Globus pallidus (tissue), 1 donor: ENCODE measurements at places on chromosomes 12 and 14.

- DNase-seq, result peak; percentile 62
These were observed 335.1 kb downstream of the DUSP6 start for GRCh38 chr12:89016970-89017778.

DNA sequence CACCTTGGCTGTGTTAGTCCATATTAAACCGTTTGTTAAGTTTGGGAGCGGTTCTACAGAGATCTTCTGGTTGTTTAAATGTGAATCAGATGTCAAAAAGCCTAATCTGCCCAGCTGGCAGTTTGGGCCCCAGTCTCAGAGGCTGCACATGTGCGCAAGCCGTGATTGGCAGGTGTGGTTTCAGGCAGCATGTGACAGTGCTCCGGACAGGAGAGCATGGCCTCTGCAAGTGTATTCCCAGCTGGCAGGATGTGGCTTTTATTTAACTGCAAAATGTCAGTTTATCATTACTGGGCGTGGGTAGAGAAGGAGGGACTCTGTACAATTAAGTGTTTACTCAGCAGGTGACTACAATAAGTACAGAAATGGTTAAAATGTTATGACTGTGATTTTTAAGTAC, 77.5 kb downstream of the PELI2 start:
- DNase-seq, result no peak

- DNase-seq, result no peak
These were observed 300.5 kb downstream of the PRKD1 start for GRCh38 chr14:29627137-29627536.

DNA sequence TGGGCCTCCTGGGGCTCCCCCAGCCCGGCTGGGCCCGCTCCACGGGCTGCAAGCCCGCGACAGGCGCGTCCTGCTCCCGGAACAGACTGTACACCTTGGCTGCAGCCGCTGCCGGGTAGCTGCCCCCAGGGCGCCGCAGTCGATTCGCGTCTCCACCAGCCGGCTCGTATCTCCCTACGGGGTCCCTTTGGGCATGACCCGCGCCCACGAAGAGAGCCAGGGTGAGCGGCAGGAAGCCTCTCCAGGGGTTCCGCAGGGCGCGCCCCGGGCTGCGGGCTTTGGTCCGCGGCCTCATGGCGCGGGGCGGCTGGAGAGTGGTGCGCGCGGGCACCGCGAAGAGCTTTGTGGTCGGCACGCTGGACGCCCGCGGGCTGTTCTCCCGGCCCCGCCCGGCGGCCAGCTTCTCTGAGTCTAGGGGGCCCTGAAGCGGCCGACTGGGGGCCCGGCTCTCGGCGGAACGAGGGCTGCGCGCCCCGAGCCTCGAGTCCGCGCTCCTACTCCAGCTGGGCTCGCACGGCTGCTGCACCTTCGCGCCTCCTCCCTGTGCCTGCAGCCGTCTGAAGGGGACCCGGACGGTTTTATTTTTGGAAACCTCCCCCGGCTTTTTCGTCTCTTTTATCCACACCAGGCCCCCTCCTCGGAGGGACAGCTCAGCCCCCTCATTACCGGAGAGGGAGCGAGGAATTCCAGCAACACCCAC, at the start of gene LTBP2:
Gene LTBP2, minus strand, starts transcription at position 588 of the 700 bp plus-strand sequence. Its CDS starts 293 bp downstream, at position 295.
- DNase-seq, result no peak

GRCh38 chr12:96029826-96030225, 5.6 kb downstream of the LTA4H start:
- no peak for DNase-seq

- DNase-seq, result no peak
These were observed 183.8 kb downstream of the FOXA1 start for GRCh38 chr14:37411079-37411735.

DNA sequence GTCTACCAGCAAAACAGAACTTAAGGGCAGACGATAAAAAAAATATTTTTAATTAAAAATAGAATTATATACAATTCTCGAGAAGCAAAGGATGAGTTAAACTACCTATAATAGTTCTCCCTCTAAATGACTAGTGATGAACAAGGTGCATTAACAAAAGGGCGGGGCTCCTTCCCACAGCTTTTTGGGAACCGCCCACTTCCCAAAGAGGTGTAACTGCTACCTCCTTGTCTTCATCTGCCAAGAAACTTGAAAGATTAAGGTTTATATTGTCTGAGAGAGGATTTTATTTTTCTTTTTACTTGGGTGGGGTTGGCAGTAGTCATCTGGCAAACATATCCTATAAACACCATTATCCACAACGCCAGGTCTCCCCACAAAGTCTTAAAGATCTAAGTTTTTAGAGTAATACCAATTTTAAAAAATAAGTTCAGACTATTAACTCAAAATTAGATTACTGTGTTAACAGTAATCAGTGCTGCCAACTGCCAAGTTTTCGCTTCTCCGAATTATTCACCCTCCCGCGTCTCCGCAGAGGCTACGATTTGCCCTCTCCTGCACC, 938 bp downstream of the RALGAPA1 start:
- no peak for DNase-seq

DNA sequence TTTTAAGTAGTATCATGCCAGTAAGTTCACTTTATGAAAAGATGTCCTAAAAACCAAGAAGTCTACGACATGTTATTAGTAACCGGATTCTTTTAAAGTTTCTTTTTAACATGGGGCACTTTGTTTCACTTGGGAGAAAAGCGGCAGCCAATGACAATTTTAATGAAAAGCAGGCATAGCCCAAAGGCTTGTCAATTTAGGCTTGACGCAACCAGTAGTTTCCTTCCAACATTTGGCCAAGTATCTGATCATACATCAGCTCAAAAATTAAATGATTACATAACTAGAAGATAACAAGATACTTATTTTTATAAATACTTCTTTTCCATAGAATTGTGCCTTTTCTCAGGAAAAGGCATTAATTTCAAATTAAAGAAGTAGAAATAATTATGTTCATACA, 112.8 kb downstream of the TXNDC16 start:
- DNase-seq, result no peak

GRCh38 chr12:38761636-38762342, 143.6 kb downstream of the CPNE8 start:
- DNase-seq, result no peak

GRCh38 chr12:92929983-92930382, 888 bp upstream of the EEA1 start:
- DNase-seq, result no peak

DNA sequence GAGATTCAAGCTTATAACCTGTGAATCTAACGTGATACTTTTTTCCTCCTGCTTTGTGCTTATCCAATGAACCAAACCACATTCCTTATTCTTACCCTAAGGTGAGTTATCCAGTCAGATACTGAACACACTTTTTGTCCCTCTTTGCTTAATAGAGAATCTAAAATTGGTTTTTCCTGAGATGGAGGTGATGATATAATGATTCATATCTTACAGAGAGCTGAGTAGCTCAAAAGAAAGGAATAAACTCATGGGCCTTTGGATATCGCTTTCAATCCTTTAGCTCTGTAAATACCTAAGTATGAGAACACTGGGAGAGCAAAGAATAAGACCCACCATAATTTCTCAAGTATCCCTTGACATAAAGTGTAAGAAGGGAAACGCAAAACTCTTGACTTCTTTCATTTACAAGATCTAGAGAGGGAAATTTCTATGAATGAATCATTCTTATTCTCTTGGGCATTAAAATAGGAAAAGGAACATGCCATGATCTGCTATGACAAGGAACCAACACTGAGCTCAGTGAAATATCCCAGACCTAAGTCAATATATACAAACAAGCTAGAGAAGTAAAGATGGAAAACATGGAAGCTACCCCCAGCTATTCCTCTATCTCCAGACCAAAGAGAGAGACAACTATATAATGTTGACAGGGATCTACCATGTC, 81.8 kb upstream of the STAC3 start:
- DNase-seq, result no peak

GRCh38 chr14:60093080-60093479, 1.4 kb downstream of the PCNX4 start:
- DNase-seq, result no peak

DNA sequence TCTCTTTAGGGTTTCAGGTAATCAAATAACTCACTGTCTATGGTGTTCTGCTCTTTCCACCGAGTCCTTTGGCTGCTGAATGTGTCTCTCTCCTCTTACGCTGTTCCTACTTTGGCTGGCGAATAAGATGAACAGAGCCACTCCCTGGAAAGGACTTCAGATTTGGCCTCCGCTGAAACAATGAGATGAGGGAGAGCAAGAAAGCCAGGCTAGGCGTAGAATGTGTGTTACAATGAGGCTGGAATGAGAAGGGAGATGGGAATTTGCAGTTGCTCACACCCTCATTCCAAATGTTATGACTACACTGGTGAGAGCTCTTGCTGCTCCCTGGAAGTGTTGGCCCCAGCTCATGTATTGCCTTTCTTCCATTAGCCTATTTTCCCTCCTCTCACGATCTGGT, at the start of gene MFAP5:
Gene MFAP5, minus strand, starts transcription at position 234 of the 400 bp plus-strand sequence. CDS start 722 bp downstream, outside the sequence.
- no peak for DNase-seq

GRCh38 chr12:42237052-42237852, 796 bp downstream of the YAF2 start:
- DNase-seq, result peak; percentile 60

DNA sequence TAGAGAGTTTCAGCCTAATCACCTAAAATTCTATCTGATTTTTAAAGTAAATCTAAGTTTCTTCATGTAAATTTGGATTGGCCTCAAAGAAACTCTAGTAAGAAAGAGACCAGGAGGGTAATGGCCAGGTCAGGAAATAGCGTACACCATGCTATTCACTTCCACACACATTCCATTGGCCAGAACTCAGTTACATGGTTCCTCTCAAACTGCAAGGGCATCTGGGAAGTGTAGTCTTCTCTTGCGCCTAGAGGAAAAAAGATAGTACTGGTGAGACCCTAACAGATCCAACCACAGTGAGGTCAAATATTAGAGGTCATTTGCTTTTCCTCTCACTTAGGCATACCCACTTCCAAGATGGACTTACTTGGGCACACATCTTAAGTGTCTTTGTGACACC, 39.1 kb downstream of the MBIP start:
- DNase-seq, result no peak

DNA sequence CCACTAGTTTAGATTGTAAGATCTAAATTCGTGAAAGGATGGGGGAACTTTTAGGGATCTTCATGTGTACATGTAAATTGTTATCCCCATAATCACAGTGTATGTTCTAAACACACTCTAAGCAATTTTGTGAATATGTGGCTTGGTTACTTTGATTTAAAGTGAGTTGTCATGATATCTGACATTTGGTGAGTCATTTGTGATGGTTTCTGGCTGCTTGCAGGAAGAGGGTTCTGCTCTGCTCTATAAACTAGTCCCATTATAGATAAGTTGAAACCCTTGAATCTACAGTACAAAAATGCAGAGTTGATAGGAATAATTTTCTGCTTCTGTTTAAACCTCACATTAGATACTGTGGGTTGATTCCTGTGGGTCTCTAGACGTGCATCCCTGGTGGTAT, 14.8 kb downstream of the GUCY2C start:
- no peak for DNase-seq

DNA sequence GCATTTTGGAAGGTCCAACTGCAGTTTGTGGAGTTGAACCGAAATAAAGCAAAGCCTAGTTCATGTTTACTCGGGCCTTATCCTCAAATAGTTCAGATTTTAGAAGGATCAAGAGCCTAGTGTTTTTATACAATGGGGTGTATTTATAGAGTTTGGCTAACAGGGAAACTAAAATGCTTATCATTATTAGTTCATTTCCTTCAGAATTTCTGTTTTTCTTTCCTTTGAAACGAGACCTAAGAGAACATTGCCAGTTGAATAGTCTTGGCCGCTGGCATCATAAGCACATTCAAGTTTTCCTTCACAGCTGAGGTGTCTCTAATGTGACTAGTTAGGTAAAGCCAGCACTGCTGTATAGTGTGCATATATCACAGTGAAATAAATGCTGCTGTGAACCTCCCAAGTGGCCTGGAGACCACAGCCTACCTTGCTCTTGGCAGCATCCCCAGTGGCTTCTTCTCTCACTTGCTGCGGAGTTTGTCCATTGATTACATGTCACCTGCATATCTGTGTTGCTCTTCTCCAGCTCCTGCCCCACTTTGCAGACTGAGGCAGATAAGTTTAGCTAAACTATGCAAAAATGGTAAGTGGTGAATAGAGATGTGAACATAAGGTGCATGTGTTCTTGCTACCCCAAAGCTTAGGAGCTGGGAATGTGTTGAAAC, 88.8 kb downstream of the ANO6 start:
- DNase-seq, result peak; percentile 11

GRCh38 chr12:4201333-4202100, 72.0 kb upstream of the CCND2 start:
- no peak for DNase-seq

GRCh38 chr12:105322070-105322469, 8.4 kb upstream of the C12orf75 start:
- DNase-seq, result no peak

DNA sequence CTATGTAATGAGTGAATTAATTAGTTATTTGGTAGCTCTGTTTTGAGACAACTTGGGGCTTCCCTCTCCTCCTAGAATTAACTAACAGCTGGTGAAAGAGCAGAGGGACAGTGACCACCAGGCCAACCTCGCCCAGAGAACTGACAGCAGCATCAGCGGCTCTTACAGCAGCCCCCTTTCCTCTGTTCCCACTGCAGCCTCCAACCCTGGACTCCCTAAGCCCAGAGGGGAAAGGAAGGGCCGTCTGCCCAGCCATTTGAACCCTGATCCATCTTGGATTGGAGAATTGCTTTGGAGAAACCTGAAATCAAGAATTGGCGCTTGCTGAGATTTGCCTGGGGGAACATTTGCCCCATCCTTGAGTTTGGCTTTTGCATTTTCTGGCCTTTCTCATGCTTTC, 45.5 kb downstream of the B4GALNT3 start:
- DNase-seq, result no peak

DNA sequence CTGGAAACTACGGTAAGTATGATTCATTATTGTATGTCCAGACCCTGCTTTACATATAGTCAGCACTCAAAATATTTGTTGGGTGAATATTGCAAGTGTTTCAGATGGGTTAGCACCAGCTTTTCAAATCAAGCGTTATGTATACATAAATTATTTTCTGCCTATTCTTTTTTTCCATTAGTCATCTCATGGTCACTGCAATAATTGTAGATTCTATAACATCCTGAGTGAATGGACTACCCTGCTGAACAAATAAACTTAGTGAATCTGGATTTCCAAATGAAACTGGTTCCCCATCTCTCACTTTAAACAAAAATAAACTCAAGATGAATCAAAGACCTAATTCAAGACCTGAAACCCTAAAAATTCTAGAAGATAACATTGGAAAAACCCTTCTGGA, 152.3 kb downstream of the DIO2 start:
- DNase-seq, result no peak

DNA sequence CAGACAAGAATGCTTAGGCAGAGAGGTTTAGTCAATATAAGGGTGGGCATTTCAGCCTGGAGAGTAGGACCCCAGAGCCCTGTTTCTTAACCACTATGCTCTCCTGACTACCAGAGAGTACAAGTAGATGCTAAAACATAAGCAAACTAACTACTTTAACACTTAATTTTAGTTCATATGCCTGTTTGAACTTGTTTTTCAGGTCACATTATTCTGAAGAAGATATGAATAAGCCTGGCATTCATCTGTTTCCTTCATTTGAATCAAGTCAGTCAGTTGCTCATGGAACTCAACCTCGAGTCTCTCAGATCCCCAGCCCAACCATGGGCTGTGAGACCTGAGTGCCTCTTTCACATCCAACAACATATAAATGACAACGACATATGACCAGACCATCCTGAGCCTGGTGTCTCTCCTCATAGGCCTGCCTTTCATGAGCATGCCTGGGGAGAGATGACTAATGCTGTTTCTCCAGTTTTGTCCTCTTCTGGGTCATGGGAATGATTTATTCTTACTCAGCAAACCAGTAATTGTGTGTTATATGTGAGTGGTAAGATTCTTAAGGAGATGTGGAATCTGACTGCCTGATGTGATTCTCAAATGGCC, 251.1 kb upstream of the BTG1 start:
- DNase-seq, result no peak

- no peak for DNase-seq
These were observed 50.3 kb downstream of the DAO start for GRCh38 chr12:108930155-108930554.
